ENCODE measurements at places on chromosomes 11 and 22. TPM values are rescaled to one million over a fixed set of nuclear protein-coding genes. Genes with fewer than 3 reads are reported as not detected.

DNA sequence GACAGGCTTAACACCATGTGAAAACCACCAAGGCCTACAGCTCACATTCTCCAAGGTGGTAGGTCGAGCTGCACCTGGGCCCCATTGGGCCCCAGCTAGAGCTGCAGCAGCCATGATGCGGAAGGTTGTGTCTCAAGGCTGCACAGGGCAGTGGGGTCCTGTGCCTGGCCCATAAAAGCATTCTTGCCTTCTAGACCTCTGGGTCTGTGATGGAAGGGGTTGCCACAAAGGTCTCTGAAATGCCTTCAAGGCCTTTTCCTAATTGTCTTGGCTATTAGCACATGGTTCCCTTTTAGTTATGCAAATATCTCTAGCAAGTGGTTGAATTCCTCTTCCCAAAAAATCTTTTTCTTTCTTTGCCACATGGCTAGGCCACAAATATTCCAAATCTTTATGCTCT lies 52.5 kb upstream of the C11orf58 start:
- no peak for DNase-seq
- H3K36me3 ChIP-seq, result no peaks in the 10 kb centered on the region
- no peaks in the 10 kb centered on the region for H3K4me1 ChIP-seq
- H3K27ac ChIP-seq, result no peak overlapping the region

The MUC2 gene
- 0.08 TPM for total RNA-seq

- H3K27me3 ChIP-seq, result no peaks in the 10 kb centered on the region
- no peak overlapping the region for H3K27ac ChIP-seq
- no peaks in the 10 kb centered on the region for H3K36me3 ChIP-seq
- no peak for DNase-seq
Observed at GRCh38 chr22:42680648-42681047, 31.5 kb upstream of the CYB5R3 start.

The BBS1 gene
- total RNA-seq, result 26.9 TPM

DNA sequence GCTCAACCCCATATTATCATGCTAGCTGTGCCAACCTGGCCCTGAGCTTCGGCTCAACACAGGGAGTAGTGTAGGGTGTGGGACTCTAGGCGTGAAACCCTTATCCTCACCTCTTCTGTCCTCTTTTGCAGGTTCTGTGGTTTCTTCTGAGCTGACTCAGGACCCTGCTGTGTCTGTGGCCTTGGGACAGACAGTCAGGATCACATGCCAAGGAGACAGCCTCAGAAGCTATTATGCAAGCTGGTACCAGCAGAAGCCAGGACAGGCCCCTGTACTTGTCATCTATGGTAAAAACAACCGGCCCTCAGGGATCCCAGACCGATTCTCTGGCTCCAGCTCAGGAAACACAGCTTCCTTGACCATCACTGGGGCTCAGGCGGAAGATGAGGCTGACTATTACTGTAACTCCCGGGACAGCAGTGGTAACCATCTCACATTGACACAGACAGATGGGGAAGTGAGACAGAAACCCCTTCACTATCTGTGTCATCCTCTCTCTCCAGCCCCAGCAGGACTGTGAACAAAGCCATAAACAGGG lies 76.4 kb downstream of the GGTLC2 start:
- peaks cover 2% of the 10 kb centered on the region for H3K27me3 ChIP-seq
- no peak overlapping the region for H3K4me3 ChIP-seq
- no peaks in the 10 kb centered on the region for H3K4me1 ChIP-seq
- H3K27ac ChIP-seq, result no peak overlapping the region
- no peak for DNase-seq

DNA sequence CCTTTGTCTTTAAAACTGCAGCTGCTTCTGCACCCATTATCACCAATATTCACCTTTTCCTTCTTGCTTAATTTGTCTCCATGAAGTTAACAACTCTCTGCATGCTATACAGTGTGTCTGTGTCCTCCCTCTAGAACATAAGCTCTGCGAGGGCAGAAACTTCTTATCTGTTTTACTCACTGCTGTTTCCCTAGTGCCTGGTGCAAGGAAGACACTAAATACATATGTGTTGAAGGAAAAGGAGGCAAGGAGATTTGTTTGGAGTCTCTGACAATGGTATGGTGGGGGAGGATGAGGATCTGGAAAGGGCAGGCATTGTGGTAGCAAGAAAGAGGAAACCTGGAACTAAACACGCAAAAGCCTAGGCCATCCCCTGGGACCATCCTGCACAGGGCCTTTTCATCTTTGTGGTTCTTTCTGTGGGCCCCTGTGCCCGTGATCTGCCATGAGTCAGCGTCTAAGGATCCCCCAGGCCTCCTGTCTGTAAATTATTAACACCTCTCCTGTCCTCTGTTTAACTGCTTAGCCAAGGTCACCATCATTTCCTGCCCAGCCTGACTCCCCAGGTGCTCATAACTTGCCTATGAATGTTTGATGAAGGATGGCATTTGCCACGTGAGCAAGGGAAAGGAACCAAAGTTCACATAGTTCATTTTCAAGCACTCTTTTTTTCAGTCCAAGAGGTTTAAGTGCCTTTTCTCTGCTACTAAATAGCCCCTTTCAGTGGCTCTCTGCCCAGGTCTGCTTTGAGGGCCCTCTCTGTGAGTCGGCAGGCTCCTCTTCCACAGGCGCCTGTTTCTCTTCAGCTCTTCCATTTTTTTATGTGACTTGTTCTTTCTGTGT lies 131.1 kb downstream of the RASSF10 start:
- no peaks in the 10 kb centered on the region for H3K4me1 ChIP-seq
- no peaks in the 10 kb centered on the region for H3K36me3 ChIP-seq
- no peak for DNase-seq
- H3K27ac ChIP-seq, result no peak overlapping the region
- H3K27me3 ChIP-seq, result no peaks in the 10 kb centered on the region

The LRRC55 gene
- total RNA-seq, result not detected

- no peaks in the 10 kb centered on the region for H3K4me1 ChIP-seq
- H3K27me3 ChIP-seq, result no peaks in the 10 kb centered on the region
- DNase-seq, result no peak
- H3K27ac ChIP-seq, result no peak overlapping the region
- H3K36me3 ChIP-seq, result no peaks in the 10 kb centered on the region
- no peak overlapping the region for H3K4me3 ChIP-seq
Observed at GRCh38 chr11:113647856-113648255, 58.3 kb downstream of the TMPRSS5 start.

The SPI1 gene
- total RNA-seq, result 0.31 TPM

DNA sequence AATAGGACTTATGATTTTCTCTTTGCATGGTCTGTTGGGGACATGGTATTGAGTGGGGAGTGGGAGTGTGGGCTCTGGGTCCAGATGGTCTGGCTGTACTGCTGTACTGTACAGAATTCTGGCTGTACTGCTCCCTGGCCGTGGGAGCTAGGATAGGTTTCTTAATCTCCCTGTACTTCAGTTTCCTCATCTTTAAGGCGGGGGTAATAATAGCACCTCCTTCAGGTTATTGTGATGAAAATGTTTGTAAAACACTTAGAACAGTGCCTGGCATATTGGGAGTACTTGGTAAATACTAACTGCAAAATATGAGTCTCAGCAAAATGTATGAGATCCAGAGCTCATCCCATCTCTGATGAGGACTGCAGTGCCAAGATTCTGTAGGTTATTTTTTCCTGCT lies 198.6 kb downstream of the KIF18A start:
- no peaks in the 10 kb centered on the region for H3K27me3 ChIP-seq
- no peak for DNase-seq
- no peaks in the 10 kb centered on the region for H3K36me3 ChIP-seq
- no peaks in the 10 kb centered on the region for H3K4me1 ChIP-seq
- H3K4me3 ChIP-seq, result no peak overlapping the region

DNA sequence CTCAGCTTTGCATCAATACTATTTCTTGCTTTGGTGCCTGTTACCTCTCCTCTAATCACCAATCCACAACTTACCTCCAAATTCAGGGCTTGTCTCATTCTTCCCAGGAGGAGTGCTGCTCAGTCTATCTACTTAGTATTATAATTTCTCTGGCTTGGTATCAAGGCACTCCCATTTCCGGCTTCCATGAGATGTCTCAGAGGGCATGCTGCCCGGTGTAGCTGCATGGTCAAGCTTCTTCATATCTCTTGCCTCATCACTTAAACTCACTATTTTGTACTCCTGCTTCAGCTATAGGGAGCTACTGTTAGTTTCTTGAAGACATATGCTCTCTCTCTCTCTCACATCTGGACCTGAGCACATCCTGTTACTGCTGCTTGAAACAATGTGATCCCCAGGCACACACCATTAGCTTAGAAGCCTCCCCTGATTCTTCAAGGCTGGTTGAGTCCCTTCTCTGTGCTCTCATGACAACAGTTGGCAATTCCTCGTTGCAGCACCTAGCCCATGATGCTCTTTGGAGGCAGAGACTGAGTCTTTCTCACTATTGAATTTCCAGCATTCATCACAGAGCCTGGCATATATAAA lies 182.8 kb upstream of the SYN3 start:
- no peak for DNase-seq
- H3K4me3 ChIP-seq, result no peak overlapping the region
- no peaks in the 10 kb centered on the region for H3K36me3 ChIP-seq
- no peaks in the 10 kb centered on the region for H3K27me3 ChIP-seq
- H3K27ac ChIP-seq, result no peak overlapping the region
- no peaks in the 10 kb centered on the region for H3K4me1 ChIP-seq

- no peak for DNase-seq
- peaks cover 28% of the 10 kb centered on the region for H3K27me3 ChIP-seq
- peaks cover 9% of the 10 kb centered on the region for H3K4me1 ChIP-seq
- H3K36me3 ChIP-seq, result no peaks in the 10 kb centered on the region
Observed at GRCh38 chr11:8262552-8263108, 1.0 kb downstream of the LMO1 start.

The SCGB1D2 gene
- total RNA-seq, result 0.85 TPM

GRCh38 chr11:31050061-31050765 lies 319.3 kb downstream of the DCDC1 start:
- no peaks in the 10 kb centered on the region for H3K36me3 ChIP-seq
- no peaks in the 10 kb centered on the region for H3K4me1 ChIP-seq
- no peaks in the 10 kb centered on the region for H3K27me3 ChIP-seq
- DNase-seq, result no peak

GRCh38 chr11:82750643-82751139 lies 17.0 kb upstream of the FAM181B start:
- no peak overlapping the region for H3K4me3 ChIP-seq
- no peaks in the 10 kb centered on the region for H3K27me3 ChIP-seq
- no peaks in the 10 kb centered on the region for H3K4me1 ChIP-seq
- no peak for DNase-seq
- H3K36me3 ChIP-seq, result no peaks in the 10 kb centered on the region
- H3K27ac ChIP-seq, result no peak overlapping the region

The SYCE3 gene
- not detected for total RNA-seq

The LRRC74B gene
- not detected for total RNA-seq

GRCh38 chr11:83191491-83191890 lies 2.0 kb upstream of the ANKRD42 start:
- no peak overlapping the region for H3K4me3 ChIP-seq
- DNase-seq, result no peak
- no peak overlapping the region for H3K27ac ChIP-seq
- no peaks in the 10 kb centered on the region for H3K27me3 ChIP-seq
- peaks cover 16% of the 10 kb centered on the region for H3K4me1 ChIP-seq
- peaks cover 24% of the 10 kb centered on the region for H3K36me3 ChIP-seq

The MS4A4A gene
- not detected for total RNA-seq

DNA sequence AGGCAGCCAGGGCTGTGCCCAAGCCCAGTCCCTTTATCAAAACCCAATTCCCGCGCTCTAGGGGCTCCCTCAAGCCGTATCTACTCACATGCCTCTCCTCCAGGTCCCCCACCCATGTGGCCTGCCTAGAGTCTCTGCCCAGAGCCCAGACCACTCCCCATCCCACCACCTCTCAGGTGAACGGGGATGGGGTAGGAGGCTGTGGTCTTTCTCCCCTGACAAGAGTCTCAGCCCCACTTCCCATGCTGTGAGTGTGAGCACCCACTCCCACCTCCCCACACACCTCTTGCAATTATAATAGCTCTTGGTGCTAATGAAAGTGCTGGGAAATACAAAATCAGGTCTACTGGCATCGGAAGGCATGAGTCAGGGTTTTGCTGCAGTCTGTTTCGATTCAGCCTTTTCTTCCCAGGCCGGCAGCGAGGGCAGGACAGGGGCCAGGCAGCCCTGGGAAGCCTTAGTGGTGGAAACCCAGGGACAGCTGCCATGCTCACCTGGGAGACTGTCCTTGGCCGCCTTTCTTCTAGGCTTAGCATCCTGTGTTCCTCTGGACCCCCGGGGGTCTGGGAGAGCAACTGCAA lies 16.7 kb upstream of the TMPRSS4 start:
- H3K36me3 ChIP-seq, result no peaks in the 10 kb centered on the region
- H3K27me3 ChIP-seq, result no peaks in the 10 kb centered on the region
- DNase-seq, result no peak
- H3K27ac ChIP-seq, result no peak overlapping the region
- H3K4me3 ChIP-seq, result no peak overlapping the region
- no peaks in the 10 kb centered on the region for H3K4me1 ChIP-seq

- no peak overlapping the region for H3K27ac ChIP-seq
- no peaks in the 10 kb centered on the region for H3K27me3 ChIP-seq
- H3K36me3 ChIP-seq, result peaks cover 10% of the 10 kb centered on the region
- H3K4me3 ChIP-seq, result no peak overlapping the region
Observed at GRCh38 chr11:74602637-74603556, 10.5 kb downstream of the POLD3 start.

DNA sequence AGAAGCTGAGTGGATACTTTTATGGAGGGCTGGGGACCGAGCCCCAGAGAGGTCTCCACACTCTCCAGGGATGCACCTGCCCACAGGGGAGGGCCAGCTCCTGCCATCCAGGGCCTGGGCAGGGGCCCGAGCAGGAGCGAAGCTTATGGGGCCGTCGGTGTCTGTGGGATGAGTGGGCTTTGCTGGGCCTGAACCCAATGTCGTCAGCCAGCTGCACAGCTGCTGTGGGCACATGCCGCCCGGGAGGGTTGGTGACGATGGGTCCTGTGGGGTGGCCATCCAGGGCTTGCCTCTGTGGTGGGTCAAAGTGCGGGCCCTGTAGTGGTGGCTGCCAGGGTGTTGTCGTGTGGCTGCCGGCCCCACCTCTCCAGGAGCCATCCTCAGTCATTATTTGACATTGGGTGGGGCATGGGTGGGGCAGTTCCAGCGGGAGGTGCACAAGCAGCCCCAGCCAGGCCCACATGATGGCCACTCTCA lies 447.1 kb downstream of the TBC1D22A start:
- no peaks in the 10 kb centered on the region for H3K27me3 ChIP-seq
- H3K4me3 ChIP-seq, result no peak overlapping the region
- no peak overlapping the region for H3K27ac ChIP-seq
- DNase-seq, result no peak
- H3K36me3 ChIP-seq, result no peaks in the 10 kb centered on the region

The VSIG2 gene
- not detected for total RNA-seq

The C11orf21 gene
- 0.31 TPM for total RNA-seq

GRCh38 chr22:39939830-39940229 lies 20.4 kb upstream of the TMA7B start:
- no peaks in the 10 kb centered on the region for H3K4me1 ChIP-seq
- no peak overlapping the region for H3K27ac ChIP-seq
- H3K27me3 ChIP-seq, result peaks cover 4% of the 10 kb centered on the region
- no peak overlapping the region for H3K4me3 ChIP-seq
- H3K36me3 ChIP-seq, result no peaks in the 10 kb centered on the region
- DNase-seq, result no peak

DNA sequence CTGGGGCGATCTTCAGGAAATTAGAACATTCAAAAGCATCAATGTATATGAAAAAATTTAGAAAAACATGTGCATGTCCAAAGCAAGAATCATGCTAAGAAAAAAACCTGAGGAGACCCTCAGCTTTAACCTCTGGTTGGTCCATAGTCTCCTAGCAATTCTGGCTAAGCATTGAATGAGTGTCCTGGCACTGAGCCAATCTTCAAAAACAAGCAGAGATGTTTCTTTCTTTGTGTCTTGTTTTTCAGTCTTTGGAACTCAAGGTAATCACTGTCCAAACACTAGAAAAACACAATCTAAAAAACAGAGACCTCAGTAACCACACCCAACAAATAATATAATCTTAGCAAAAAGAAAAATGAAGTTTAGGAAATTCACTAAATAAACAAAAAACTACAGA lies 205.4 kb upstream of the CARD18 start:
- H3K36me3 ChIP-seq, result no peaks in the 10 kb centered on the region
- no peaks in the 10 kb centered on the region for H3K4me1 ChIP-seq
- no peaks in the 10 kb centered on the region for H3K27me3 ChIP-seq
- DNase-seq, result no peak
